ENCODE measurements at places on chromosomes 6 and 20.

GRCh38 chr6:138526822-138527235 is 27.5 kb upstream of the NHSL1 start:
- no peak for DNase-seq

GRCh38 chr6:12577124-12577850 is 139.3 kb upstream of the PHACTR1 start:
- no peak for DNase-seq

DNA sequence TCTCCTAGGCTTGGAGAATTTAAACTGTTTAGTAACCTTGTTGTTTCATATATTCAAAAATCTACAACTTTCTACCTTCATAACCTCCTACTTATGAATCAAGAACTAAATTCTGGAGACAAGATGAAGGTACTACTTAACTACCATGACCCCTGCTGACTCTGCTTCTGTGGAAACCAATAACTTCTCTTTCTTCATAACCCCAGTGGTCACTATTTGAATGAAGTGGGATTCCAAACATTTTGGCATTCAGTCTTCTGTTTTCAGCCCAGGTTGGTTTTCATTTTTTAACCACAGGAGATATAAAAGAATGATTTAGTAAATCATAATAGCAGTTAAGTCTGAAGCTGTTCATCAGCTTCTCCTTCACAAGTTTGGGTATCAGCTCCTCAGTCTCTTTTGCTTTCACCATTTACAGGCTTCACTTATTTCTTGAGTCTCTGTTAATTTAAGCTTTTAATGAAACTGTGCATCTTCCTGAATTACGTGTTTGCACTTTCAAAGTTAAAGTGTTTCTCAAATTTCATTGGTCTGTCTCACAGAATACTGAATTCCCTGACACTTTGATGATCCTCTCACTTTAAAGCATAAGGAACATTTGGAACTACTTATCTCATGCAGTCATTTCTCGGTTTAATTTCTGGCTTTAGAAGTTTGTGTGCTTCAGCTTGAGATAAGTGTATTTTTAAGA is 9.5 kb downstream of the SENP6 start:
- no peak for DNase-seq

GRCh38 chr6:168867247-168868102 is 386.2 kb downstream of the THBS2 start:
- DNase-seq = no peak

GRCh38 chr6:145372671-145373151 is 362.6 kb downstream of the EPM2A start:
- DNase-seq = peak; percentile 16

DNA sequence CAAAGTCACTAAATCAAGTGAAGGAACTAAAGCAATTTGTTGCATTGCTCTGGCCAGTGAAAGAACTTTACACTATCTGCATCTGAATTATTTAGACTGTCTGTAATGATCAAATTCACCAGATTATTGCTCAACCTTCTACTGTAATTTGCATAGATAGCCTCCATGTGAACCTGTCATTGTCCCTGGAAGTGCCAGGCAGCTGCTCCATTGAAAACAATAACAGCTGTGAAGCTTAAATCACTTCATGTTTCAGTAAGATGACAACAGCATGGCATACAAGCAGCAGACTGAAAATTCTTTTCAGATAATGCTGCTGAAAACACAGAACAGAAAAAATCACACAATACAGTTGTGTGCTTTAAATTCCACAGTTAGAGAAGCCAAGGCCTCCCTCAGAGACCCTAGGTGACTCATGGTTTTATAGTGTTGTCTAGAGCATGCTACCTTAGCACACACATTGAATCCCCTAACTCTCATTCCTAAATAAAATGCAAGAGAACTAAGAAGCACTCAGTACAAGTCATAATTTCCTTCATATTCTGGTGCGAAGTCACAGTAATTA is 248.9 kb downstream of the TPBG start:
- no peak for DNase-seq

- no peak for DNase-seq
Measured at GRCh38 chr6:14305624-14306023, 188.1 kb downstream of the CD83 start.

DNA sequence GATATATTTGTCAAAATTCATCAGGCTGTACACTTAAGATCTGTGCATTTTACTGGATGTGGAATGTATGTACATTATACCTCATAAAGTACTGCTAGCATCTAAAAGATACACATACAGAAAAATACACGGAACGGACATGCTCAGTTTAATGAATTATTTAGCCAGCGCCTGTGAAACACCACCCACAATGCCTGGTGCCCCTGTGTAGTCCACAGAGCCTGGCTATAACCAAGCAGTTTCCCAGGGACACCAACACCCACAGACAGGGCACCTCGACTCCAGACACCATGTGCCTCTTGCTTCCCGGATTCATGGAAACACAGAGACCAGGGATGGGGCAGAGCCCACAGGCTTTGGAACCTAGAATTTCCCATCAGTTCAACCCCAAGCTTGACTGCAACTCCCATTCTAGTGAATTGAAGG is 17.4 kb upstream of the ARMC12 start:
- DNase-seq = peak; percentile 39

DNA sequence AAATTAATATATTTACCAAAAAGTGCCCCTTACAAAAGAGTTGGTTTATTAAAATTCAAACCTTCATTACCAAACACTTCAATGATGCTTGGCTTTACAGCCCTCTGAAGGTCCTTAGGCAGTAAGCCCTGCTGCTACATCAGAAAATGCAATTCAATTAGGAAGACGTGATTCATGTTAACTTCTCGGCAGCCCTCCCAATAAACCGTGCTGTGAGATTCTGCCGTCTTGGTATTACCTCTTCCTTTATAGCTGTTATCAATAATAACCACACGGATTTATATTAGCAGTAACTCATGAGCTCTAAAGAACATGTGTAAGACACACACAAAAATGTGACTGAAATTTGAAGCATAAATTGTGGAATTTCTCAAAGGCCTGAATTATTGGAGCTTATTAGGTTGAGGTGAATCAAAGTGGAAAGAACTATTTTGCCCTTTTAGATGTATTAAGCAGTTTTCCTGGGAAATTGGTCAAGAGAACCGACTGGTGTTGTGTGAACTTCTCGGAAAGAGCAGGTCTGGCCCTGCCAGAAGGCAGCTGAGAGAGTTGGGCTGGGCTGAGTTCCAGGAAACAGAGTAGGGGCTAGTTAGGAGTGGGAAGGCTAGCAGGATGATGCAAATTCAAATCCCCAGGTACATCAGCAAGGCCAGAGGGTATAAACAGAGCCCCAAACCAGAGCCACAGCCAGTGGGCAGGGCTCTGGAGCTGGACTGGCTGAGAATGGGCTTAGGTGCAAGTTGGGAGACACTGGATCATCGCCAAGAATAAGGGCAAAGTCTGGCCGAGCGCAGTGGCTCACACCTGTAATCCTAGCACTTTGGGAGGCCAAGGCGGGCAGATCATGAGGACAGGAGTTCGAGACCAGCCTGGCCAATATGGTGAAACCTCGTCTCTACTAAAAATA is 33.1 kb downstream of the FGD2 start:
- no peak for DNase-seq

DNA sequence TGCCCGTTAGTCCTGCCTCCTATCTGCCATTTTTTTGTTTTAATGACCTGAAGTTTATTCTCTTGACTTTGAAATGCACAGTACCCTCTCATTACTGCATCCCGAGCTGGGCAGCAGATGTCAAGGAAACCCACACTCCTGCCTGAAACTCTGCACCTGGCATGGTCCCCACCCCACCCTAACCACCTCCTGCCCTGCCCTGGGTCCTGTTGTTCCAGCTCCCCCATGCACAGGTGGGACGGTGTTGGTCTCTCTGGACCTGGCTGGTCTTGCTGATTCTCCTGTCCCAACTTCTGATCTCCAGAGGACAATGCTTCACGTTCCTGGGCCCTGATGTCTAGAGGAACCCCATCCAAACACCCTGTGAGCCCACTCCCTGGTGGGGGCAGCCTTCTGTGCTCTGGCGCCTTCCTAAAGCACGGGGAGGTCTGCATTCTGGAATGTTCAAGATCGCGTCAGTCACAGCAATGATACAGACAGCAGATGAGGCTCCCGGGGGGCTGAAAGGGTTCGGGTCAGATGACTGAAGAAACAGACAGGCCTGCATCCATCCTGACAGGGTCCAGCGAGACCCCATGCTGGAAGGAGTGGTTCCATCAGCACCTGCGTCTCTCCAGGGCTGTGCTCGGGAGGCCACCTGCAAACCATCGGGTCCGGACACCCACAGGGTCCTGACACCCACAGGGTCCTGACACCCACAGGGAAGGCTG is 73.6 kb downstream of the ERMARD start:
- DNase-seq = no peak

- DNase-seq = no peak
Measured at GRCh38 chr6:80460257-80460865, 353.9 kb downstream of the BCKDHB start.

DNA sequence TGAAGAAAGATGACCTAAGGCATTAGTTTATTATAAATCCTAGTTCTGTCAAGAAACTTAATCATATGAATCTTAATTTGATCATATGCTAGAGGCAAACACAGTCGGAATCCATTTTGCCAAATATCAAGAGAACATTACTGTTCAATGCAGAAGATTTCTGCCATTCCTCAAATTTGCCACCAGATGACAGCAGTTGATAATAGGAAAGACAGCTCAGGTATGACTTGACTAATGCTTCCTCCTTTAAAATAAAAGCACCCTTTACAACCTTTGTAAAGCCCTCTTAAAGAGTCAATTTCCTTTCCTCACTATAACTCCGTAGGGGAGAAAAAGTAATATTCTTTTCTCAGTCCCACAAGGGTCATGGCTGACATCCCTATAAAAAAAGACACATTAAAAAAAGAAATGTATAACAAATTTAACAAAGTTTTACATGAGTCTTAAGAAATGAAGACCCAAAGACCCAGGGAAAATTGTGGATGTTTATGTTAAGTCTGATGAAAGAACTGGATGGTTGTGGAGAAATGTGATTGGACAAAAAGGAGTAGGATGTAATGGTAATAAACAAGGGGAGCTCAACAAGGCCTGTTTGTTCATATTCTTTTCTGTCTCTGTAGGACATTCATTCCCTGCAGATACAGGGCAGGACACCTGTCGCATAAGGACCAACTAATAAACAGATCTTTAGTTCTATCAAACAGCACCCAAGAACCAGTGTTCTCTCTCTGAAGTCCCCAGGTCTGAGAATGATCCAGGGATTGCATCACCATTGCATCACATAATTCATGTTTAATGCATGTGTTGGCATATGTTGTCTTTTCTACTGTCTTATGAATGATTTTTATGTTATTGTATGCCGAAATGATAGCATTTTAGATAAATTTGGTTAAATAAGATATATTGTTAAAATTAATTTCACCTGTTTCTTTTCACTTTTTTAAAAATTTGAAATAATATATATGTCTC is 23.0 kb upstream of the IL17A start:
- DNase-seq = no peak

- no peak for DNase-seq
Measured at GRCh38 chr6:16950302-16950701, 151.5 kb upstream of the STMND1 start.

- no peak for DNase-seq
Measured at GRCh38 chr6:95091823-95092436, 485.4 kb upstream of the MANEA start.

DNA sequence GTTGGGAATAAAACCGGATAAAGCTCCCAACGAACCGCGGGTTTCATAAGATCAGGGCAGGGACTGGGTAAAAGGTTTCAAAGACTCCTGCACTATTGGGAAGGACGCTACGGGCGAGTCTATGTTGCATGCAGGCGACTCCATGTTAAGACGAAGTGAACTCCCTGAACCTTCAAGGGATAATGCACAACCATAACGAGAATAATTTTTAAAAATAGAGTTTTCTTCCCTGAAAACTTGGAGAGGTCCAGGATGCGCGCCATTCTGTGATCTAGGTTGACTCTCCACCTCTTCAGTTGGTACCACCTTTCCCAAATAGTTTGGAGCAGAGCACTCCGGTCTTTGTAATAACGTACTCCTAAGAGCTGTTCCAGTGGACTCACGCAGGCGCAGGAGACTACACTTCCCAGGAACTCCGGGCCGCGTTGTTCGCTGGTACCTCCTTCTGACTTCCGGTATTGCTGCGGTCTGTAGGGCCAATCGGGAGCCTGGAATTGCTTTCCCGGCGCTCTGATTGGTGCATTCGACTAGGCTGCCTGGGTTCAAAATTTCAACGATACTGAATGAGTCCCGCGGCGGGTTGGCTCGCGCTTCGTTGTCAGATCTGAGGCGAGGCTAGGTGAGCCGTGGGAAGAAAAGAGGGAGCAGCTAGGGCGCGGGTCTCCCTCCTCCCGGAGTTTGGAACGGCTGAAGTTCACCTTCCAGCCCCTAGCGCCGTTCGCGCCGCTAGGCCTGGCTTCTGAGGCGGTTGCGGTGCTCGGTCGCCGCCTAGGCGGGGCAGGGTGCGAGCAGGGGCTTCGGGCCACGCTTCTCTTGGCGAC is at the start of gene TPX2:
Gene TPX2, plus strand, starts transcription at position 562 of the 821 bp plus-strand sequence. CDS start 18,187 bp downstream, outside the sequence.
- DNase-seq = peak; percentile 92

- no peak for DNase-seq
Measured at GRCh38 chr6:169626649-169627048, 75.2 kb downstream of the WDR27 start.

GRCh38 chr20:36317675-36318074 is 11.5 kb downstream of the DLGAP4 start:
- no peak for DNase-seq

DNA sequence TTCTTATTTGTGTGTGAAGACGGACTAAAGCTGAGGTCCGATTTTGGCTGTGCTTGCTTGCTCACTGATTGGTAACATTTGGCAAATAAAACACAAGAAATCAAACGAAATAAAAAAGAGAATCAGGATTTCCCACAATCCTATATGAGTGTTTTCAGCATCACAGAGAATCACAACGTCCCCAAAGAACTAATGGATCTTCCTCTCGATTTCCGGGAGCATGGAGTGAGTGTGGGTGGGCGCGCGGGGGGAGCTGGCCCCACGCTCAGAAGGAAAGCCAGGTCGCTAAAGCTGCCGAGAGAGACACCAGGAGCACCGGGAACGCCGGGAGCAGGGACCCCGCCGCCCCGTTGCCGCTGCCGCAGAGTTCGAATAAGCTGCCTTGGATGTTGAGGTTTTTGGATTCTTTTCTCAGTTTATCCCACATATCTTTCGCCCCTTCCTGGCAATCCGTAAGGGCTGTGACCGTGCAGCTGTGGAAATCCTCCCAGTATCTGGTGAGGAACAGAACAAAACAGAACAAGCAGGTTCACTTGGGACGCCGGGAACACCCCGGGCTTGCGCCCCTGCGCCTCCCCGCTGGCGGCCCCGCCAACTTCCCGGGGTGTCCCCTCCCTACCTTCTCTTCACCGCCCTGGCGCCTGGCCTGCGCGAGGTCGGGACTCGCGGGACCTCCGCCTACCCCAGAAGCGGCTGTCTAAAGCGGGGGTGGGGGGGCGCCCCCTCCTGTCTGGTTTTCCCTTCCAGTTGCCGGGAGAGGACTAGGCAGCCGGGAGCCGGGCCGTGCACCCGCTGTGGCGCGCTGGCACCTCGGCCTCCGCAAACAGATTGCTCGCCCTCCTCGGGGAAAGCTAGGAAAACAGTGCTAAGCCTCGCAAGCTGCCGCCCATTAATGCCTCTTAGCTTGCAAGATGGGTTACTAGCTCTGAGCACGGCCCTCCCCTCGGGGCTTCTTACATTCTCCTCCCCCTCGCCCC is 7.7 kb downstream of the NRN1 start:
- peak; percentile 34 for DNase-seq

GRCh38 chr6:73514746-73515110 is 6.1 kb downstream of the EEF1A1 start:
- DNase-seq = peak; percentile 41
